ENCODE measurements at places on chromosomes 3 and 15.

GRCh38 chr3:171372694-171373093, 87.5 kb downstream of the TNIK start:
- no peak for DNase-seq

DNA sequence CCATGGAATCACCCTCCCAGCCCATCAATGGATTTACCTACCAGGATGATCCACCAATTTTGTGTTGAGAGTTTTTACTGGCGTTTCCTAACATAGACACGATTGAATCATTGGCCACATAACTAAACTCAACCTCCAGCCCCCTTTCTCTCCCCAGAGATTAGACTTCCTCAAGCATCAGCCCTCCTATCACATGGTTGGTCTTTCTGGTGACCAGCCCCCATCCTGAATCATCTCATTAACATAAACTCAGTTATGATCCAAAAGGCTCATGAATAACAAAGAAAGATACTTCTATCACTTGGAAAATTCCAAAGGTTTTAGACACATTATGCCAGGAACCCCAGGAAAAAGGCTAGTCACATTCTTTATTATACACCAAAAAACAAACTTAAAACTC, 21.2 kb downstream of the PRKAR2A start:
- DNase-seq, result peak; percentile 26

DNA sequence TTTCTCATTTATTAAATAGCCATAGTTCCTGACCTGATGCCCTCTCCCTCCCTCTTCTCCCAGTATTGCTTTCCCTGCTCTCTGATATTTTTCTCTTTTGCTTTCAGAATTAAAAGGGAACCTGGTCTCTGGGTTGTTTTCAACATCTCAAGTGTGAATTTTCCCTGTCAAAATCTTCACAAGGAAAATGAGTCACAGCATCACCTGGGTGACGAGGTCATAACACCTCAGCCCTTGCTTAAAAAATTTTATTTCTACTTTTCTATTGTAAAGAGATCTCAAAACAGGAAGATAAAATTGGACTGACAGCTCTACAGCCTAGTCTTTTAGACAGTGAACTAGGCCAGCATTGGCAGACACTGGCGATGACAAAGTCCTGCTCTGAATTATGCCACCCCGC, 40.1 kb downstream of the GAP43 start:
- no peak for DNase-seq

DNA sequence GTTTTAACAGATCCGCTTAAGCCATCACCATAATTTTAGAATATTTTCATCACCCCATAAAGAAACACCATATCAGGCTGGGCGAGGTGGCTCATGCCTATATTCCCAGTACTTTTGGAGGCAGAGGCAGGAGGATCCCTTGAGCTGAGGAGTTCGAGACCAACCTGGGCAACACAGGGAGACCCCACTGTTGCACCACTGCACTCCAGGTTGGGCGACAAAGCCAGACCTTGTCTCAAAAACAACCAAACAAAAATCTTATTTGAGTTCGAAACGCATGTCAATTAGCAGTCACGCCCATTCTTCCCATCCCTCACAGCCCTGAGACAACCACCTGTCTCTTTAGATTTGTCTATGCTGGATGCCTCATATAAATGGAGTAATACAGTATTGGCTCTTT, 119.9 kb downstream of the KLF13 start:
- no peak for DNase-seq

- no peak for DNase-seq
Observed at GRCh38 chr3:128439226-128439625, 27.5 kb downstream of the DNAJB8 start.

DNA sequence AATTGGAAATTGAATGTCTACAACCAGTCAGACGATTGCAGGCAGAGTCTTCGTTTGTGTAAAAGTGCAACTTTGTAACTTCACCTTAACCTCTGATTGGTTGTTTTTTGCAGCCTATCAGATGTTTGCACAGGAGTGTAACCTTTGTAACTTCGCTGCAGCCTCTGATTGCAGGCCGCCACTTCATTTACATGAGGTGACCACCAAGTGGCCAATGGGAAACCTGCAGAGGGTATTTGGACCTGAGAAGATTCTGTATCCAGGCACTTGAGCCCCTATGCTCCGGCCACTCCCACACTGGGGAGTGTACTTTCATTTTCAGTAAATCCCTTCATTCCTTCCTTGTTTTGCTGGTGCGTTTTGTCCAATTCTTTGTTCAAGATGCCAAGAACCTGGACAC, 68.1 kb upstream of the PFN2 start:
- no peak for DNase-seq

GRCh38 chr3:136898954-136899353, 36.9 kb downstream of the NCK1 start:
- DNase-seq, result peak; percentile 23

DNA sequence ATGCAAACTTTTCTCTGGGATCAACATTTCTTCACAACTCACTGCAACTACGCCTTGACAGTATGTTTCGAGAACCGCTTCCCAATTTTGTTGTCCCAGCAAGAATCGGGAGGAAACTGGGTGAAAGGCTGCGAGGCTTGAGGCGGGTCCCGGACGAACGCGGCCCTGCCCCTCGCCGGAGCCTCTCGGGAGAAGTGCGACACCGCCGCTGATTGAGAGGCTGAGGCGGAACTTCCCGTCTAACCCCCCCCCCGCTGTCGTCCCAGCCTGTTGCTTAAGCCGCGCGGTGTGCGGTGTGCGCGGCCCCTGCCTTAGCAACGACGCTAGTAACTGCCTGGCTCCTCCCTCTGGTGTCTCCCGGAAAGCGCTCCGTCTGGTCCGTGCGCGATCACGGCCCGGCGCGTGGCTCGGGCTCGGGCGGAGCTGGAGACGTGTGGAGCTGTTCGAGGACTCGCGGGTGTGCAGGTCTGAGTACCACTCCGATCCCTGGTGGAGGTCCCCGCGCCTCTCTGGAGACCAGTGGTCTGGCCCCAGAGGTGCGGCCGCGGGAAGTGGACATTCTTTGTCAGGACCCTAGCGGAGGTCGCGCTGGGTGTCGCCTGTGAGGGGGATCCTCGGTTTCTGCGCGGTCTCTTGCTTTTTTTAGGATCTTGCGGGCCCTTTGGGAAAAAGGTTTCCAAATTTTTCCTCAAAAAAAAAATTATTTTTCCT, at the start of the genes DTWD1 and FAM227B:
DTWD1 (plus strand) TSS at position 391 of the 711 bp plus-strand sequence. CDS start 4,120 bp downstream, outside the sequence.
FAM227B (minus strand) TSS at position 161 of the 711 bp plus-strand sequence. CDS start 5,647 bp downstream, outside the sequence.
- DNase-seq, result peak; percentile 99

DNA sequence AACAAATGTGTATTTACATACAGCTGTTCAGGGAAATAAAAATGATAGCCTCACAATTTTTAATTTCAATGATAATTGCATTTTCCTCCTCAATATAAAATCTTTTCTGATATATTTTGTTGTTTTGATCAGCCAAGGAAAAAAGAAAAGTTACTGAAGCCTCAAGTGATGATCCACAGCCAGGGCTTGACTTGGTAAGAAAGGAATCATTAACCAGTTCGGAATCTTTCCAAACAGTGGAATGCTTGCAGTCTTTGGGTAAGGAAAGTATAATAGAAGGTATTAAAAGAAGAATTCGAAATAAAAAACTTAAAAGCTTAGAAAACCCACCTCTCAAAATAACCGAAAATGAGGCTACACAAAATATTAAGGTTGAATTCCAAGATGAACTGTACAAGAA, 1.0 kb downstream of the TOPAZ1 start:
- DNase-seq, result no peak

DNA sequence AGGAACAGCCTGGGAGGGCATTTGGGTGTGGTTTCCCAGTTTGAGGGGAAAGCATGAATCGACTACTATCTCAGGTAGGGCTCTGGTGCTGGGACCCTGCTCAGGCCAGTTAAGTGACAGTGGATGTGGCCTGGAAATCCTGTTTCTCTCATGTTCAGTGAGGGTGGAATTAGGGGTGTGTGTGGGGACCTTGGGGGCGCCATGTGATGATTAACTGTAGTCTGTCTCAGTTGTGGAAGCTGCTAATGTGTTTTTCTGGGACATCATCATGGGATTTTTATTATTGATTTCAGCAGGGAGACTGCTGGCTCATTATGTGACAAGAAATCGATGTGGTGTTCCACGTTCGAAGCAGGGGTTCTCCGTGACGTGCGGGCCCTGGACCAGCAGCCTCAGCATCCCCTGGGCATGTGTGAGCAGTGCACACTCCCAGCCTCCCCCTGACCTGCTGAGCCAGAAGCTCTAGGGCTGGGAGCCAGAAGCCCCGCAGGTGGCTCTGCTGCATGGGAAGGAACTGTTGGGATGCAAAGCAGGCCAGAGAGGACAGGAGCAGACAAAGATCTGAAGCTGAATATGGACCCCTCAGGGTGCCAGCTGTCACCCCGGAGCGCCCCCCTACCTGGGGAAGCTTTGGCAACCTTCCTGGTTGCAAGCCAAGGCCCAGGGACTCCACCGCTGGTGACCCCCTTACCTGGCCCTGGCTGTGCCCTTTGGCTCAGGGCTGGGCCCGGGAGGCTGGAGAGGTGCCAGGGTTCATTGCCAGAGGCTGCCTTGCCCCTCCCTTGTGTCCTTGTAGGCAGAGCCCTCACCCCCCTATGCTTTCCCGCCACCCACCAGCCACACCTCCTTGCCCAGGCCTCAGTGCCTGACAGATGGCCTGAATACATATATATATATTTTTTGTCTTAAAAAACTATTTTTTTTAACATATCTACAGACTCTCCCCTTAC, 149.8 kb downstream of the APBA2 start:
- no peak for DNase-seq

DNA sequence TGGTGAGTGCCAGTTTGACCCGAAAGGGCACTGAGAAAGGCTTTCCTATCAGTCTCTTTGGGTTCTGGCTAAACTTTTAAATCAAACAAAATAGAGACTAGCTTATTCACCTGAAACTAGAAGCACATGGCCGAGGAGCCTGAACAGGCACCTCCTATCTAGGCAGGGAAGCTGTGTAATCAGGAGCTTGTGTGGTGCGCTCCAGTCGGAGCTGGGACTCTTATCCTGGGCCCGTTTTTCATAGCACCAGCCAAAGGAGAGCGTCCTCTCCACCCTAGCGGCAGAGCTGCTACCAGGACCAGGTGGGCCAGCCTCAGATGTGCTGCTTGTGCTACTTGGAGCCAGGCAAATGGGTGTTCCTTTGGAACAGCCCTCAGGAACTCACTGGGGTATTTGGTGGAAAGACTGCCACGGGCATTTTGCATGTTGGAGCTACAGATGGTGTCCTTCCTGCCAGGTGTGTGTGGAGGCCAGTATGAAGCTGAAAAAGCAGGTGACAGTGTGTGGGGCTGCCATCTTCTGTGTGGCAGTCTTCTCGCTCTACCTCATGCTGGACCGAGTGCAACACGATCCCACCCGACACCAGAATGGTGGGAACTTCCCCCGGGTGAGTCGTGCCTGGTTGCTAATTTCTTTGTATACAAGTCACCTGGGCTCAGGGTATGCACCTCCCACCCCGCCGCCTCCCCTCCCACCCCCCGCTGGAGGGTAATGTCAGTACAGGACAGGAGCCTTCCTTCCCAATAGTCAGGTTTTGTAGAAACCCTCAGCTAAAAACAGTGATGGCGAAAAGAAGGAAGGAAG, 833 bp downstream of the MAN2A2 start:
- peak; percentile 72 for DNase-seq

DNA sequence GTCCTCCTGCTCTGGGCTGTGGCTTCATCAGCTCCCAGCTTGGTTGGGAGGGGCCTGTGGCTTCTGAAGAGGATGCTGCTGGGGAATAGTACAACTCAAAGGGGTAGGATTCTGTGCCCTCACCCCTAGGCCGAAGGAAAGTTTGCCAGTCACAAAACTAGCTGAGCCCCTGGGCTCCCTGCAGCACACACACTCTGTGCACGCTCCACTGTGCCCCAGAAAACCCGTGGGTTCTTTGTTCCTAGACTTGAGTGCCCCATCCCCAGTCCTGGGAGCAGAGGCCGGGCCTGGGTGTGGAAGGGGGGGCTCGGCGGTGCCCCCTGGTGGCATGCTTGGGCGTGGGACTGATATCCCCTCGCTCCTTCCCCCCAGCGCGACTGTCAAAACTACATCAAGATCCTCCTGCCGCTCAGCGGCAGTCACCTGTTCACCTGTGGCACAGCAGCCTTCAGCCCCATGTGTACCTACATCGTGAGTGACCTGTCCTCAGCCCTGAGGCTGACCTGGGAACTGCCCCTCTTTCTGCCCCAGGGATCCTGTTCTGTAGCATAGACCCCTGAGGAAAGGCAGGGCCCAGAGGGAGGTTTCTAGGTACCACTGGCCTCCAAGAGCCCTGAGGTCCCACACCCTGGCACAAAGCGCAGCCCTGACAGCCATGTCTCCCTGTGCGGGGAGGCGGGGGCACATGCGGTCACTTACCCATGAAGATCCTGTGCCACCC, 14.2 kb downstream of the CIB1 start:
- DNase-seq, result peak; percentile 75

GRCh38 chr15:74955017-74955416, 1.6 kb downstream of the RPP25 start:
- DNase-seq, result no peak

DNA sequence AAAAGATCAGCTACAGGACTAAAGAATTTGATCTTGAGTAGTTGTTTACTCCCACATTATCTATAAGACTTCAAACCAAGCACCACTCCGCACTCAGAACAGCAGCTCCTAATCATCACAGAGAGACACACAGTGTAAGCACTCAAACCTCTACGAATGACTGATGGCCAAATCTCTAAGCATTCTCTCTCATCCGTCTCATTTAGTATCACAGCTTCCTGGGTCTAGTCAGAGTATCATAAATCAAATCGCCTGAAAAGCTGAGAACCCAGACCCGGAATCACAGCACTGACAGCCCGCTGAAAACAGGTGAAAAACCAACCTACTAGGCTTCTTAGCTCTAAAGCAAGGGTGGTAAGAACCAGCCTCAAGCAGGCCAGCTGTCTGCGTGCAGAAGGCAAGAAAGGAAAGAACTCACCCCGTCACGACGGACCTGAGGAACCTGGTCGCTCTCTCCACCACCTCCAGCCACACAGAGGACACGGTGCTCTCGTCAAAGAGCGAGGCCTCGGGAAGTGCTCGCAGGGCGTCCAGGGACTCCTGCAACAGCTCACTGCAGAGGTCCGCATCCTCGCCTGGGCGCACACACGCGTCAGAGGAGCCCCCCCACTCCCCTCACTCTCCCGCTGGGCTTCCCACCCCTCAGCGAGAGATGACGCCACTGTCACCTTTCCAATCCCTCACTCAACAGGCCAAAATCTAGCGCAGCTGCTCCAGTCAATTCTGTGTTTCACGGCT, 47.9 kb downstream of the HERC2 start:
- DNase-seq, result no peak

- DNase-seq, result no peak
Observed at GRCh38 chr3:151630938-151631441, 102.7 kb upstream of the AADACL2 start.

GRCh38 chr3:13495921-13496723, 16.0 kb downstream of the HDAC11 start:
- DNase-seq, result peak; percentile 94

- DNase-seq, result no peak
Observed at GRCh38 chr3:81741216-81741615, 20.2 kb downstream of the GBE1 start.

- peak; percentile 24 for DNase-seq
Observed at GRCh38 chr3:43338295-43338694, 52.0 kb downstream of the SNRK start.

DNA sequence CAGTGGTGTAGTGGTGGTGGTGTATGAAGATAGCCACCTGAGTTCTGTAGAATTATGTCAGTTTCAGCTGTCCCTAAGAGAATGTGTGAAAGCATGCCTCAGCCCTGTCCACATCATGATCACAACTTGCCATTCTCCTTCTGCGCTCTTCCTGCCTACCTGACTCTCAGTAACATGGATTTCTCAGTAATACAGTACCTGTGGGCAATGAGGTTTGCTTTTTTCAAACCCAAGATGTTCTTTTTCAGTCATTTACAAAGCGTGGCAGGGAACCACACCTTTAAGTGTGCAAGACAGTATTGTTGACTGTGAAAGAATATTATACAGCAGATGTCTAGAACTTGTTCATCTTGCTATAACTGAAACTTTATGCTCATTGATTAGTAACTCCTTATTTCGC, 38.9 kb downstream of the PSMD6 start:
- no peak for DNase-seq

GRCh38 chr3:39644176-39644575, 165.2 kb upstream of the MYRIP start:
- DNase-seq, result peak; percentile 30

All from hematopoietic multipotent progenitor cell treated with erythropoietin and hydrocortisone succinate and interleukin-3 and kit ligand, for 4 days (in vitro differentiated cells).